ENCODE measurements at places on chromosomes 1 and 21. TPM values are rescaled to one million over a fixed set of nuclear protein-coding genes. Genes with fewer than 3 reads are reported as not detected.

Gene TLCD4
- 0.83 TPM for total RNA-seq

GRCh38 chr1:188155261-188155660 lies 1326.5 kb downstream of the PLA2G4A start:
- DNase-seq: no peak

Gene ANKRD65
- total RNA-seq: not detected

Gene USH2A
- total RNA-seq: under 0.01 TPM
